Renal cortex interstitium (tissue), 15 donors: ENCODE measurements at places on chromosomes 3 and 15. TPM values are rescaled to one million over a fixed set of nuclear protein-coding genes. Genes with fewer than 3 reads are reported as not detected.

The PIF1 gene
- 11.6 TPM for polyA plus RNA-seq

The CELF6 gene
- polyA plus RNA-seq = 7.0 TPM

The TLR9 gene
- polyA plus RNA-seq = 0.09 TPM

DNA sequence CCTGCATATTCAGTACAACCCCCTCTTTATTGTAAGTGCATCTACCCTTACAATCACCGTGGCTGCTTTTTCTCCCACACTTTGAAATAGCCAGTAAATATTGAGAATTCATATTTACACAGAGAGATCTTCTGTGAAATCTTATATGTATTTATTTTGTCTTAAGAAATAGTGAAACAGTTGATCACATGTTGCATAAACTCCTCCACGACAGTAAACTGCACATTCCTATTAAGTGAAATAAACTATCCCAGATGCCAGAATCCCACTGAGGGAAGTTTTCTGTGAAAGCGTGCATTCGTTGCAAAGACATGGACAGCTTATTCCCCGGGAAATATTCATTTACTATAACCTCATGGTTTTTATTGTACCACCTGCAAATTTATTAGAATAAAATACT is 796.0 kb downstream of the ROBO2 start:
- no peak for DNase-seq

- no peak for DNase-seq
These were observed 17.9 kb downstream of the PXK start for GRCh38 chr3:58350627-58351013.
